ENCODE measurements at places on chromosomes 1 and 21.
A peak's percentile ranks its signal among the peaks of the same experiment; 100 is the strongest.

GRCh38 chr1:53448241-53448841 lies 10.9 kb upstream of the DMRTB1 start:
- no peak for DNase-seq

DNA sequence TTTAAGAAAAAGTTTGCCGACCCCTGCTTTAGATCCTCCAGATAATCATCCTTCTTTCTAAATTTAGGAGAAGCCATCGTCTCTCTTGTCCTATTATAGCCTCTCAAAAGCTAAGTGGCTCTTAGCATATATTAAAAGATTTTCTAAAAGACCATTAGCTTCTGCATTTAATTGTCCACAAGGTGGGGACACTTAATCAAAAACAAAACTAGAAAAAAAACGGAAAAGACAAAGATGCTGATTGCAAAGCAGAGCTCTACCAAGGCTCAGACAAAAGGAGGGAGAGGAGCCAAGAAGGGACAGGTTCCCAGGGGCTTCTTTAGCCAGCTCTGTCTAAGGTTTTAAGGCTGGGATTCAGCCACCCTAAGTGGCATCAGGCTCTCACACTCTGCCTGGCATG lies 128.3 kb upstream of the HMGB4 start:
- no peak for DNase-seq

DNA sequence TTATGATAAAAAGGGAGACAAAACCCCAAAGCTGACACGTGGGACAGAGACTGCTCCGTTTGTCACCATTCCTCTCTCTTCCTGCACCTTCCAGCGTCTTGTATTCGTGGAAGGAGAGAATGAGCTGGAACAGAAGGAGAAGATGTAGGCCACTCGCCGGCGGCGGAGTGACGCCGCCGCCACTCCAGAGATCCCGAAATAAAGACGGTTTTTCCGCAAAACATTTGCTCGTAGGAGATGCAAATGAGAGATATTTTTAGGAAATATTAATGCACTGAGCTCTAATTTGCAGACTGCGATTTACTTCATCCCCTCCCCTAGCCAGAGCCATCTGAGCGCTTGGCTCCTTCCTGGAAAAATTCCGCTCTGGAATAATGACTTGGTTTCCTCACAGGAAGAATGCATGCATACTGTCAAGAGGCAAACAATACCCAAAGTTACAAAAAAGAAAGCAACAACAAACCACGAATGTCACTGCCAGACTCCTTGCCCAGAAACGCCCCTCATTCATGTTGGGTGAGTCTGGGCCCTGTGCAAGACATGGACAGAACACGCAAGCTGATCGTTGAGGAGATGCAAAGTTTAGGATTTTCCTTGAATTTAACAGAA lies 18.0 kb upstream of the ADARB1 start:
- no peak for DNase-seq

DNA sequence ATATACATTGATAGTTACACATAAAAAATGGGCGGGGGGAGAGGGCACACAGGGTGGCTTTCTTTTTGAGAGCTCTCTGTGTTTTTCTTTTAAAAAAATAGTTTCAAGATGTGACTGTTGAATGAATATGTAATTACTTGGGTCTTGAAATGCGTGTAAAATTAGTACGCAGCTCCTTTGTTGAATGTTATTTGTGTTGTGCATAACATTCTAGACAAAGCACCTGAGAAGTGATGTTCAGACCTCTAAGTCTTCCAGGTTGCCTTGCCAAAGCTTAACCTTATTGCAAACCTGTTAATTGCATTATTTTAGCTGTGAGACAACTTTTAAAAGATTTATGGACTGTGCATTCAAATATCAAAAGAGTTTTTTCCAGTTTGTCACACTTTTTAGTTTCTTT lies 5.4 kb downstream of the PBX1 start:
- DNase-seq = no peak

DNA sequence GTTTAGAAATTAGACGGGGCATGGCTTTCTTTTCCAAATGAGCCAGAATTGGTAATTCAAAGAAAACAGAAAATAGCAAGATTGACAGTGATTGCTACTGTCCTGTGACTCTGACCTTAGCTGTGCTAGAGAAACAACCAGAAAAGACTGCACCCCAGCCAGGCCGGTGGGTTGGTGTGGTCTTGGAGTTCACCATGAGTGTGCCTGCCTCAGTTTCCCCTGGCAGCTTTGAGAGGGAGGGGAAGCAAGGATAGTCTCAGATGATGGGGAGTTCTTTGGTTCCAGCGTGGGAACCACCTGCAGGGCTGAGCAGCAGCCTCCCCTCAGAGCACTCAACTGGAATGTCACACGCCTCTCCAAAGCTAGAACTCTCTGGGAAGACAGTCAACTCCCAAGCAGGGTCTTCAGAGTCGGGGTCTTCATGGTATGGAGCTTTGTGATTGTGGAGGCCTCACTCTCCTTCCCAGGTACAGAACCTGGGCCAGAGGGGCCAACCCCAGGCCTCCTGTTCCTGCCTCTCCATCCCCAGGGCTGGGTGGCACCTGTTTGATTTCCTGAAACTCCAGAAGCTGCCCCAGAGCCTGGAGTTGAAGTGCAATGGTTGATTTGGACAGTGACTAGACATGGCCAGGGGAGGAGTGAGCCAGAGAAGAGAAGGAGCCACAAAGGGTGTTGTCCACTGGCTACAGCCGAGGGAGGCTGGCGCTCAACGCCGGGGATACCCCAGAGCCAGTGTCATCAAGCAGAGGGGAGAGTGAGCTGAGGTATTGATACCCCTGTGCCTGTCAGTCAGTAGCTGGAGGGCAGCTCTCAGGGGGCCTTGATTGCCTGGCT lies 35.7 kb downstream of the SIM2 start:
- no peak for DNase-seq

- DNase-seq = no peak
These were observed 360.5 kb upstream of the DAB1 start for GRCh38 chr1:57784356-57784755.

- DNase-seq = no peak
These were observed 54.5 kb downstream of the IRF2BP2 start for GRCh38 chr1:234555390-234556024.

GRCh38 chr1:180609643-180610555 lies 21.9 kb upstream of the XPR1 start:
- DNase-seq = no peak

GRCh38 chr1:83961571-83962295 lies 37.2 kb downstream of the TTLL7 start:
- no peak for DNase-seq

- no peak for DNase-seq
These were observed 603.6 kb downstream of the NPHP4 start for GRCh38 chr1:5388622-5389021.

- no peak for DNase-seq
These were observed 12.1 kb downstream of the IL24 start for GRCh38 chr1:206909161-206909882.

- no peak for DNase-seq
These were observed 45.2 kb upstream of the C1orf198 start for GRCh38 chr1:230913496-230913895.

DNA sequence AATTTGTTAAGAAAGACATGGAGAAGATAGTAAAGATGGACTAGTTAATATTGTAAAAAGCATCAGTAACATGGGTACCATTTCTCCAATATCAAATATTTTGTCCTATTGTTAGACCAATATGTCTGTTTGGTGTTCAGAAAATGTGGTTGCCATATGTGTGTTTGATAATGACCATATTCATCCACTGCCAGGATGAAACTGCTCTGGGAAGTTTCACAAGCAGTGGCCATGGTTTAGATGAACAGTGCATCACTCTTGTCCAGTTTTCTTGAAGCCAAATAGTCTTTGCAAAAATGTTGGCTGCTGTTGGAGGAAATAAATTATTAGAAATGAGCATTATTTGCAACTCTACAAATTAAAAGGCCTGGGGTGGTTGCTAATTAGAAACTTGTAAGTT lies 333.8 kb downstream of the NUF2 start:
- DNase-seq = no peak

DNA sequence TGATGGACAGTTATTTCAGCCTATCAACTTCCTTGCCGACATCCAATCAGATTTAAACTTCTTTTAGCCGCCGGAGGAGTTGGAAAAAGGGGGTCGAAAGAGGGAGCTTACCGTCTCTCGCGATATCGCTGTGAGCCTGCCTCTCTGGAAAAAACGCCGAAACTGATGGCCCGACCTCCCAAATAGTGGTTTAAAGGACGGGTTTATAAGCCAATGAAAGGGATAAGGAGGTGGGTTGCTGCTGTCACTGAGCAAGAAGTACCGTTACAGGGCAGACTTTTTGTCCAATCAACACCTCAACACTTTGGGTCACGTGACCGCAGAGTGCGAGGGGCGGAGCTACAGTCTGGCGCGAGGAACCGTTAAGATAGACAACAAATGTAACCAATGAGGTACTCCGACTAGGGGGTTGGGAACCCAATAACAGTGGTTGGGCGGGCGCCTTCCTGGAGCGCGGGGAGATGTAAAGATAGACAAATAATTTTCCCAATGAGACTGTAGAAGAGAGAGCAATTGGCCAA lies at the start of gene RBM15:
Gene RBM15 (plus strand): TSS at position 492 of the 521 bp plus-strand sequence. CDS start 29 bp downstream, at position 521.
- peak; percentile 96 for DNase-seq

DNA sequence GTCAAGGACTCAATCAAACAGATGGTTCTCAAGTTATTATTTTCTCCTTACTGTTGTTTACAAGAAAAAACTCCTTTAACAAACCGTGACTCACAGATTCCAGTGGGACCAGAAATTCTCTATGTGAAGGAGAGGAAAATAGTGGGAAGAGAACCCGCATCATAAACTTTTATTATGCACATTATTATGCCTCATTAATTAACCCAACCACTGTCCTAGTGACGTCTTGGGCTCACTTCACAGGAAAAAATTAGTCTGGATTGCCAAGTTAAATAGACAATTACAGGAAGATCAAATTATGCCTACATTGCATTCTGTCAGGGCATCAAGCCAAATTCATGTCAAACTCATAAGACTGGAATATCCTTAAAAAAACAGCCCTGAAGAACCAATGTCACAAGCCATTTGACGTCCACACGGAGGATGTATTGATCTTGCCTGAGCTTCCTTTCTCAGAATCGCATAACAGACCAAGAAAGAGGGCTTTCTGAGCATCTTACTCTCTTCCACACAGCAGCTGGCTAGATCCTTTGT lies 347.8 kb downstream of the DUSP10 start:
- no peak for DNase-seq

DNA sequence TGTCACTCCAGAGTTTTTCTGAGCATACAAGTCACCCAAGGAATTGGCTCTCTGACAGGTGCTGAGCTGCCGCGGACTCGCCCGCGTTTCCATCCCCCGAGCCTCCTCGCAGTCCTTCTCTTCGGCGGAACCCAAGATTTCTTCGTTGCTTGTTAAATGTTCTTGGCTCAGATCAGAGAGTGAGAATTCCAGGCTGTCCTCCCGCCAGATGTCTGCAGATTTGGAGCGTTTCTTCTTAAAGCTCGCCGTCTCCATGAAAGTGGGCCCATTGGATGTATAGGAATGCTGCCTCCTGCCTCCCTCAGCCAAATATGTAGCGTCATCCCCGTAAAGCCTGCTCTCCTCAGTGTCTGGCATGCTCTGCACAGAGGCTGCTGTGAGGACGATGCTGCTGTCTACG lies 77.8 kb downstream of the TIAM1 start:
- no peak for DNase-seq

DNA sequence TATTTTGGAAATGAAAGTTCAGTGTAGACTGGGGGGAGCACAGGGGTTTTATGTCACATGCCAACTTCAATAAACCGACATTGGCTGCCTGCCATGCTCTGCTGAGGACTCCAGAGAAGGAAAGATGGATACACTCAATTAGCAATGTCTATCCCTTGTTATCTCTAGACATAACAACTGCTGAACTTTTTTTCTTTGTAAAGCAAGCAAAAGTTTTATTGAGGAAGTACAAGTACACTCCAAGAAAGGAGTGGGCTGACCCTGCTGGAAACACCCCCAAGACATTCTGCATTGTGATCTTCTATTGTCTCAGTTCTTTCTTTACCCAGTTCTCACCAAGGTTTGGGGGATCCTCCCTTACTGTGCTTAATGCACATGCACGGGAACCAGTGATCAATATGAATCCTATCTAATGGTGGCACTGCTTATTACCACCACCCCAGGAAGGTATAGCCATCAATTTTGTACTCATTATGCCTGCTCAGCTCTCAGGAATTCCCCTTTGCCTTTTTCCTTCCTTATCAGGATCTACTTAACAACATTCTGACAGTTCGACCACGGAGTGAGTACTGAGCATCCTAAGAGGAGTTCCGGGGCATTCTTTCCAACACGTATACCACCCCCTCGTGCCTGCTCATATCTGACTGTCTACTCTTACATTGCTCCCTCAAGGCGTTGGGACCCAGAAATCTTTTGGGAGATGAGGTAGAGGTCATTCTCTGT lies 28.7 kb downstream of the SYNJ1 start:
- no peak for DNase-seq

DNA sequence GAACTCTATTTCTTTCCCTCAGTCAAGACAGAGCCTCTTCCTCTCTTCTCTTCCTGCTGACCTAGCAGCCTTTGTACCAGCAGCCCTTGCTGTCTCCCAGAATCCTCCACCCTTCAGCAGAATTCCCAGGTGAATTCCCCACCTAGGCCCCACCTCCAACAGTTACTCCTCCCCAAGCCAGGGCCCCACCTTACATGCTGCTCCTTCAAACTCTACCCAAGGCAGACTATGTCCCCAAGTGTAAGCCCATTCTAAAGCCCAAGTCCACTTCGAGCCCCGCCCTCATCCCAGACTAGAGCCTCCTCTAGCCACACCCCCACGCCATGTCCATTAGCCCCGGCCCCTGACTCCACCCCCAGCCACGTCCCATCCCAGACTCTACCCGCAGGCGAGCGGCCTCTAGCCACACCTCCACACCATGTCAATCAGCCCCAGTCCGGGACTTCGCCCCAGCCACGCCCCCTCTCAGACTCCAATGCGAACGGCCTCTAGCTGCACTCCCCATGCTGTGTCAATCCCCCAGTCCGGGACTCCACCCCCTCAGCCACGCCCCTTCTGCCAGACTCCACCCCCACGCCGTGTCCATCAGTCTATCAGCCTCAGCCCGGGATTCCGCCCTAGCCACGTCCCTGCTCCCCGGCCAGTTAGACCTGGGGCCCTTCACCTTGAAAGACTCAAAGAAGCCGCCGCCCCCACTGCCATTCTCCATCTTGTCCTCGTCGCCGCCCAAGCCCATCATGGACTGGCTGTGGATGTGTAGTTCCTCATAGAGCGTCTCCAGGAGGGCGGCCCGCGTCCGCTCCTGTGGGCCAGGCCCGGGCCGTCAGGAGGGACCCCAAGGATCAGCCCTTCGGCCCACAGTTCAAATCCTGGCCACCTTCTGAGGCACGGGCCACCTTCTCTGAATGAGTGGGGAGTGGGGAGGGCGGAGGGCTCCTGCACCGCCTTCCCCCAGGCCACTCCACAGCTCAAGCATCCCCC lies 61.3 kb downstream of the RAP1GAP start:
- peak; percentile 37 for DNase-seq

- no peak for DNase-seq
These were observed 128.8 kb downstream of the ADSS2 start for GRCh38 chr1:244322791-244323521.

GRCh38 chr1:220281159-220281574 lies 8.9 kb upstream of the RAB3GAP2 start:
- no peak for DNase-seq

DNA sequence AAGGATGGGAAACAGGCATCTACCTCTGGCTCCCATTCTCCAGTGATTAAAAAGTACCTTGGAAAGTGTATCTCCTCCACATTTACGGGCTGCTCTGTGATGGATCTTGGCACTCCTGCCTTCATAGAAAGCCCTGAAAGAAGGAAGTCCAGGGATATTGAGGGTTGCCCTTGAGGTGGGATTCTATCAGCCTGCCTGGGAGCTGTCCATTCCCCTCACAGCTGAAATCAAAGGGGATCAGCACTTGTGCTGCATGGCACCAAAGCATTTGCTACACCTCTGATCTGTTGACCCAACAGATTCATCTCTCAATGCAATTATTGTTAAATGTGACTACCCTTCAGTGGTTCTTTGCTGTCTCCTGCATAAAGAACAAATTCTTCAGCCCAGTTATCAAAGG lies 442.0 kb upstream of the RUNX1 start:
- no peak for DNase-seq
